ENCODE measurements at places on chromosomes 5 and 9.

DNA sequence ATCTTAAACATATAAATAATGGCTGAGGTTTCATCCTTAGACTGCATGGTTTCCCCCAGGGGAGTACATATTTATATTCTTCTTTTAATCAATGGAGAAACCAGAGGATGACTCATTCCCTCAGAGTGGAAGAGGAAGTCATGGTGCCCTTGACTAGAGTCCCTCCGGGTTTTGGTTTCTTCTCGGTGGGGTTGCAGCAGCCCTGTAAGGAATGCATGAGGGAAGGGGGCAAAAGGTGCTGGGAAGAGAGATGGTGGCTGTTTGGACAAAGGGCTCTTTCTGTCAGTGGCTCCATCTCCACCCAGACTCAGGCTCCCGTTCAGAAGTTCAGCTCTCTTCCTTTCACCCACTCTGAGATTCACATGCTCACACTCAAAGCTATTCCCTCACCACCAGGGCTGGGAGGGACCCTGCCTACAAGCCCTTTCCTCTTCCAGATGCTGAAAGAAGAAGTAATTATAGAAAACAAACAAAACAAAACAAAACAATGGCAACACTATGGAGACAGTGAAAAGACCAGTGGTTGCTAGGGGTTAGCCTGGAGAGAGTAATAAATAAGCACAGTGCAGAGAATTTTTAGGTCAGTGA lies 129.8 kb upstream of the IL12B start:
- DNase-seq, result no peak

DNA sequence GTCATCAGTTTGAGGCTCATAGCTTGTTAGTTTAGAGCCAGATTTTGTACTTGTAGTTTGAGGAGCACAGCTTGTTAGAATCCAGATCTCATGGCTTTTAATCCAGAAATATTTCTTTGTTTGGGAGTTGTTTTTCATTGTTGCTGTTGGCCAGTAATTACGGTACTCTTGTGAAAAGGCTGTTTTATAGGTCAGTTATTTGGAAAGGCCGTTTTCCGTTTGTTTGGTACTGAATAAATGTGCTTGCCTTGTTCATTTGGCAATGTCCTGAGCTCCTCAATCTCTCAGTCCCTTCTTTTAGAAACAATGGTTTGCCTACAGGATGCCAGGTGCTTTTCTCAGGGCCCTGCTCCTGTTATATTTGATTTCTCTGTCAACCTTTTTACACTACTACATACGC lies 4.5 kb upstream of the MOB3B start:
- DNase-seq, result no peak

DNA sequence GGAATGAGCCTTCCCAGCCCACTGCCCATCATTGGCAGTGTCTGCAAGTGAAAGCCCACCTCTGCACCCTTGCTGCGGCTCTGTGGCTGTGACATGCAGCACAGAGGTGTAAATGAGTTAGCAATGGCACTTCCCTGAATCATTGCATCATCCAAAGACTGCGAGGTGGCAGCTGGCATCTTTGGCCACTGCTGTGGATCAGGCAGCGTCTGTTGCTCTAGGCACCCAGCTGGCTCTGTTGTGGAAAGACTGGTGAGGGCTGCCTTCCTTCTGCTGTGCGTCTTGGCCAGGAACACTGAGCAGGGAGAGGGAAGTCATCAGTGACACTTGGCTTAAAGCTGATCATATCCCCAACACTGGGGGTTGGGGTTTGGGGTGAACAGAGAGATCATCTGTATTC lies 64.5 kb downstream of the MFAP3 start:
- no peak for DNase-seq

GRCh38 chr9:100700689-100701318 lies 122.9 kb downstream of the CAVIN4 start:
- DNase-seq, result peak; percentile 12

DNA sequence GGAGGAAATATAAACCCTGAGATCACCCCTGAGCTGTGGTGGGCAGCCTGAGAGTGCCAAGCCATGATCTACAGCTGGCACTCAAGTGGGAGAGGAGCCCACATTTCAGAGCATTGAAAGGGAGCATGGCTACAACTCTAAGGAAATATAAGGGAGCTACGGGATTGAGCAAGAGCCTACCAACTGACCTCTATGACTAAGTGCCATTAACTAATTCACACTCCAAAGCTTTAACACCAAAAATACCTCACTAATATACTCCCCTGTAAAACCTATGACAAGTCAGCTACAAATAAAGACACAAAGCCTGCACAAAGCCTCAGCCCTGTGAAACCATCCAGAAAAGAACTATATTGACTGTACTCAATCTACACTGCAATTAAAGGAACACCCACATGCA lies 286.8 kb upstream of the RPS23 start:
- no peak for DNase-seq

DNA sequence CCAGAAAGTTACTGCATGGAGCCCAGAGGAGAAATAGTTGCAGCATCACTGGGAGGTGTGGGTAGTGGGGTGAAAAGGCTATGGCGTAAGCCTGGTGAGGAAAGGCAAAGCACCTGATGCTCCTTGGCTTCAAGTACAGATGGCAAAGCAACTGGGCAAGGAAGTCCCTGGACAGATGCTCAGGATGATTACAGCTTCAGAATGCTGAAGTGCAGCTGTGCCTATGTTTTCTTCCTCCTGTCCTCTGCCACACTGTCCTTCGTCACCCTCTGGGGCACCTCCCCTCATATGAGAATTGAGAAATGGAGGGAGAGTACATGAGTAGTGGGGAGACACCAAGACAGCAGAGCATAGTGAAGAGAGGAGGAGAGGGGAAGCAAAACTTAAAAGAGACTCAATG lies 328.0 kb downstream of the PDE4D start:
- DNase-seq, result no peak

DNA sequence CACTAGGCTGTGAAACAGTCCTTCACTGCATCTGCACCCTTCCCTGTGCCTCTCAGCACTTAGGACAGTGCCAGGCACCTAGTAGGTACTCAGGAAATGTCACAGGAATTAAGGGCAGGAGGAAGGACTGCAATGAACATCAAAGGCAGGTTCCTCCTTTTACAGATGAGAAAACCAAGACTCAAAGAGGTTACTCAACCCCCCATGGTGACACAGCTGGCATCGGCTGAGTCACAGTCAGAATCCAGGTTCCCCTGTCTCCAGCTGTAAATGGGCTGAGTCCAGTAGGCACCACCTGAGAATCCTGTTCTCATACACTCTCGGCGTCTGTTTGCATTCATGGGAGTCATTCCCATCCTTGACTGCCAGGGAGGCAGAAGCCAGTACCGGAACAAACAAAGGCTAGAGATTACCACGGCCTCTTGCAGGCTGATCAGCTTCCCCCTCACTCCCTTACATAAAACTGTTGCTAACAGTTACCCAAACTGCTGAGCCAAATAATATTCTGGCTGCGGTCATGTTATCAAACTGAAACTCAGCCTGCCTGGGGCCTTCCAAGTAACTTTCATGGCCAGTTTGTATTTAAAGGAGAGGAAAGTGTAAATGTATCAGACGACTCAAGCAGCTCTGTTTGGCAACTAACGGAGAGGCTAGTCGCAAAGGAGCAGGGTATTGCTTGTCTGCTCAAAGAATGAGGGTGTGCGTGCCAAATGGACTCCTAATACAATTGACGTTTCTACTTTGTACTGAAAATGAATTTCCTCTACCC lies 201.7 kb downstream of the PAPPA start:
- peak; percentile 19 for DNase-seq

DNA sequence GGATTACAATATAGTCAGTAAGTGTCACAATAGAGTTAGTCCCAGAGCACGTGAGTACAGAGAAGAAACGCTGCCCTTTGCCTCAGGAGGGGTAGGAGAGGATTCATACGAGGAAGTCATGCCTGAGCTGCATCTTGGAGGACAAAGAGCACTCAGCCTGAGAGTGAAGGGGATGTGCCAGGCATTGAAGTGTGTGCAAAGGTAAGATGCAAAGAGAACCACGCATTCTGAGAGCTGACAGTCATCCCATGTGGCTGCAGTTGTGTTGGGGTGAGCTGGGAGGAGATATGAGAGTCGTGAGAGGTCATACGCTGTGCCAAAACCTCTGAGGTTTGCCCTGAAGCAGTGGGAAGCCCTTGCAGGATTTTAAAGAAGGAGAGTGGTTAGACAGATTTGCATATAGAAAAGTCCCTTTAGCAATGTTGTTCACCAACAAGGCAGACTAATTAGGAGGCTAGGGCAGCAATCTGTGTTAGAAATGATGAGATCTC lies 97.5 kb downstream of the PIP5K1B start:
- peak; percentile 85 for DNase-seq

DNA sequence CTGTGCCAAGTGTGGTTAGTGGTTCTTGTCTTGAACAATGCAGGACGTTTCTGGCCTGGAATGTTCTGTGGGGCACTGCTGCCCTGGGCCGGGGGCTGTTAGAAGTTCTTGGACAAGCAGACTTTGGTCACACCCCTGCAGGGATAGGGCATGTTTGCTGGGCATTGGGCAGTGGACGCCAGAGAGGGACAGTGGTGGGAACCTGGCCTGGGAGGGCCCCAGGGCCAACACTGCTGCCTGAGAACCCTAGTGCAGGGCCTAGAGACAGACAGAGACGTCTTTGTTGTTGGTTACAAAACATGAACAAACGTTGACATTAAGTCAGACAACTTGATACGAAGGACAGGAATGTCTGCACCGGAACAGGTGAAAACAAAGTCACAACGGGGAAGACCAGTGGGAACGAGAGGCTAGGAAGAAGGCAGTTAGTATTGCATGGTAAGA lies 57.0 kb downstream of the WNK2 start:
- no peak for DNase-seq

DNA sequence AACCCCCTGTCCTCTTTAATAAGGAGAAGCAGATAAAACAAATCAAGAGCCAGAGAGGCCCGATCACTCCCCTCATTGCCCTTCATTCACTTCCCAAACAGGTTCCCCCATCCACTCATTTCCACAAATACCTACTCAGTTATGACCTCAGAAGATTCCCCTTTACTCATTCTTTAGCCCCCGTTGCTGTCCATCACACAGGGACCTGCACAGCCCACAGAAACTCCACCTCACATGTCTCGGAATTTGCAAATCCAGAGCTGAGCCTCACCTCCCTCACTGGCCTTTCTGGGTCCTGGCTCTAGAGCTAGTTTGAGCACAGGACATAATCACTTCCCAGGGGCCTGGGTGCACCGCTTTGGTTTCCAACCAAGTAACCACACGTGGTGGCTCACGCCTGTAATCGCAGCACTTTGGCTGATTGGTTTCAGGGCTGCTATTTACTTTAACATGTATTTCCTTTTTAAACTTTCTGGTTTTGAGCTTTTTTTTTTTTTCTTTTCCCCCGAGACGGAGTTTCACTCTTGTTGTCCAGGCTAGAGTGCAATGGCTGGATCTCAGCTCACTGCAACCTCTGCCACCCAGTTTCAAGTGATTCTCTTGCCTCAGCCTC lies 17.8 kb downstream of the ATP6V0E1 start:
- DNase-seq, result no peak

DNA sequence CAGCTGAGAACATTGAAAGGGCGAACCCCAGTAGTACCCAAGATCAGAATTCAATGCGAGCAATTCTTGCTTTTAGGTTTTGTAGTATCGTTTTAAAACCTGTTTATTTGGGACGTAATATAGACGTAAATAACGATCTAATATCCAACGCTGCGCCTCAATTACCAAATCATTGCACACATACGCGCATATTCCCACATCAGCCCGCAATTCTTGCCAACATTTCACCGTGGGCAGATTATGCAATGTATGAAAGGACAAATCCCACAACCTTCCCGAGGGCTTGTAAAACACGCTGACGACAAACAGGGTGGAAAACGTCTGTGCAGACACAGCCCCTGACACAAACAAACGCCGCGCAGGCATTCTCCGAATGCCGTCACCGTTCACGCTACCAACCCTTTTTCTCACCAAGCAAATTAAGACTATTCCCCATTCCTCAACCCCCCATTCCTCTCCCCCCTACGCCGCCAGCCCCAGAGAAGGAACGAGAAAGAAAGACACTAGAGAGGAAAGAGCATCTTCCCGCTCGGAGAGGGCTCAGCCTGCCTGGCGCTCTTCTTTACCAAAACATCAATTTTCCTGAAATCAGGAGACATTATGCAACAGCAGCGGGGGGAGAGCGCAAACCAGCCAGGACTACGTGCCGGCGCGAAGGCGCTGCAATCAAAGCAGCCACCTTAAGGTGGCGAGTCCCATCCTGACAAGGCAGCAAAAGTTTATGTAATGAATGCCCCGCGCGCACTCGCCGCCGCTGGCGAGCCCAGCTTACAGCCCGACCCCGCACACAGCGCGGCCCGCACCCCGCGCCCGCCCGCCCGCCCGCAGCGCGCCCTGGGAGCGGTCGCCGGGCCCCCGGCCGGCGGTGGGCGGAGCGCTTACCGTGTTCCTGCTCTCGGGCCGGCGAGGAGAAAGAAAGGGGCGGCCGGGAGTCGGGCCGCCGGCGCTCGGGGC lies 597 bp downstream of the NFIL3 start:
- DNase-seq, result peak; percentile 80

DNA sequence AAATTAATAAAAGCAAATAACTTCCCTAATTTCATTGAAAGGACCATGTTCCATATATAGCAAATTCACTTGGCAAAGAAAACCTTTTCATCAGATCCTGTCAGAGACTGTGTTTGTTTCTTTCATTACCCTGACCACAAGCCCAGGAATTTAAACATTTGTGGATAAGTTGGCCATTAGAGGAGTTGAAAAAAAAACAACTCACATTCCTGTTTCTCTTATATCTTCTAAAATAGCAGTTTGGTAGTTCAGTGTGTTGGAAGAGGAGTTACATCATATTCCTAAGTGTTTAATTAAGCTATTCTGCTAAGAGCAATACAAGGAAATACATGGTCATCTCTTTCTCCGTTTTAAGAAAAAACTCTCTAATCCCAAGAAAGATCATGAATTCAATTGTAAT lies 505.6 kb downstream of the TLE1 start:
- peak; percentile 3 for DNase-seq

DNA sequence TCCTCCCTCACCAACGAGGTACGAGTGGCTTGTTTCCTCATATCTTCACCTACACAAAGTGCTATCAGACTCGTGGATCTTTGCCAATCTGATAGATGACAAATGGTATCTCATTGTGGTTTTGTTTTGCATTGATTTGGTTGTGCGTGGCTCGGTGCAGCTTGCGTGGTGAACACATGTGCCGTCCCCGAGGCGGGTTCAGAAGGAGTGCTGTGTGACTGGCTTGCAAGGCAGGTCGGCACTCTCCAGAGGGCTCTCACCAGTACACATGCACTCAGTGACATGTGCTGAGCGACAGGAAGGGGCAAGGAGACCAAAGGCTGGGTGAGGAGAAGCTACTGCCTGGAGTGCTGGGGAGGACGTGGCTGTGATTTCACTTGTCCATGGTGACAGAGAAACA lies 95.3 kb upstream of the PITX1 start:
- no peak for DNase-seq

GRCh38 chr5:171496456-171496855 lies 77.0 kb downstream of the FGF18 start:
- DNase-seq, result no peak

- DNase-seq, result no peak
These were observed 309.3 kb upstream of the SEMA6A start for GRCh38 chr5:116883875-116884274.
